Stimulated activated naive CD8-positive, alpha-beta T cell treated with anti-CD3 and anti-CD28 coated beads, Interleukin-15, amount 100 ng/mL, for 72 hours (primary cell): ENCODE measurements at places on chromosomes 6 and 20.

GRCh38 chr6:39907871-39908575, 26.2 kb downstream of the MOCS1 start:
- DNase-seq: no peak

GRCh38 chr6:133749427-133749826, 139.5 kb upstream of the TCF21 start:
- DNase-seq: no peak

GRCh38 chr6:44580901-44581300, 193.4 kb downstream of the CDC5L start:
- no peak for DNase-seq

- DNase-seq: no peak
Measured at GRCh38 chr20:10922941-10923340, 249.1 kb upstream of the JAG1 start.

DNA sequence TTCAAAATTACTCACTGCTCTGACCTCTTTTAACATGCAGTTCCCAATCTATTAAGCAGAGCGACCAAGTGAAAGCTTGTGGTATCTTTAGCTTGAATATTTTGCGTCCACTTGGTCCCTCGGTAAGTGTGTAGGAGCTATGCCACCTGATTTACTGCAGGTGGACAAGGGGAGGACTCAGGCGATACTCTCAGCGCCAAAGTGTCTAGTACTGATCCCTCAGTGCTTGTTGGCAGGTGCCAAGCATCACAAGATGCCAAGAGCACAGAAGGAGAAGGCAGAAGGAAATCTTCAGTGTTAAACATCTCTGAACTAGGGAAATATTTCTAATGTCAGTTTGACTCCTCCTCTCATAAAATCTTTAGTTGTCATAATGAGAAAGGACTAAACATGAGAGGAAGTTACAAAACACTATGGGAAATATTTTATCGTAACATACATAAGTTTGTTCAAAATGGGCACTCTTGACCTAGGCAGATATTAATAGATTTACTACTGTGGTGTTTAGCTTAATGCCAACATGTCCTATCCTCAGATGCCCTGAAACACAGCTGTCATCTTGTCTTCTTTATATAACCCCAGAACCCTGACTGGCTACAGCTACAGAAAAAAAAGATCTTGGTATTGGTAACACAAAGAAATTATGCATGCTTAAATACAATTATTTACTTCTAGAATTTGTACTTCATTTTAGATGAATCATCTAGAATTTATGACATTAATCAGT, 19.5 kb downstream of the NHLRC1 start:
- DNase-seq: no peak

GRCh38 chr6:167031082-167031709, 32.0 kb downstream of the CEP43 start:
- DNase-seq: no peak

DNA sequence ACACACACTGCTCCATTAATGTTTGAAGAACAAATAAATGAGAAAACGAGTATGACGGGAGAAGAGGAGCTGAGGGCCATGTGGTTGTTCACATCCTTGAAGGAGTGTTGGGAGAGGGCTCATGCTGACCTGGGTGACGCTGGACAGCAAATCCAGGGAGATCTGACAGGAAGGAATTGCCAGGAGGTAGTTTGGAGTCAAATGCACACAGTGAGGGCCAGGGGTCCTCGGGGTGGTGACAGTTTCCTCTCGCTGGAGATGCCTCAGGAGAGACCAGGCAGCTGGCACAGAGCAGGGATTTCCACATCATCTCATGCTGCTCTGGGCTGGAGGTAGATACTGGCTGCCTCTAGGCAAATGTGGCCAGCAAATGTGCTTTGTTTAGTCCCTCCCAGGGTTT, 2.0 kb upstream of the TMEM181 start:
- DNase-seq: no peak

DNA sequence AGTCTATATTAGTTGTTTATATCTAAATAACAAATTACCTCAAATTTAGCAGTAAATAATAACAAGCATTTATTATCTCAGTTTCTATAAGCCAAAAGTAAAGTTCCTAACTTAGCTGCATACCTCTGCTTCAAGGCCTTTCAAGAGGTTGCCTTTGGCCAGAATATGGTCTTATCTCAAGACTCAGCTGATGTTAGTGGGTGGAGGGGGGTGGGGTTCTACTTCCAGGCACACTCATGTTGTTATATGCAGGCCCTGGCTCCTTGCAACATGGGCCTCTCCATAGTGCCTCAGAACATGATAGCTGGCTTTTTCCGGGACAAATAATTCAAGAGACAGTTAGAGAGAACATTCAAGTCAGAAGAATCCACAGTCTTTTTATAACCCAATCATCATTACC, 266.0 kb downstream of the ADGRB3 start:
- DNase-seq: no peak

- no peak for DNase-seq
Measured at GRCh38 chr20:46089167-46089416, 670 bp downstream of the NCOA5 start.

- no peak for DNase-seq
Measured at GRCh38 chr6:106884576-106884975, 90.0 kb downstream of the CD24 start.

- no peak for DNase-seq
Measured at GRCh38 chr6:7996538-7997111, 67.6 kb downstream of the BLOC1S5 start.

DNA sequence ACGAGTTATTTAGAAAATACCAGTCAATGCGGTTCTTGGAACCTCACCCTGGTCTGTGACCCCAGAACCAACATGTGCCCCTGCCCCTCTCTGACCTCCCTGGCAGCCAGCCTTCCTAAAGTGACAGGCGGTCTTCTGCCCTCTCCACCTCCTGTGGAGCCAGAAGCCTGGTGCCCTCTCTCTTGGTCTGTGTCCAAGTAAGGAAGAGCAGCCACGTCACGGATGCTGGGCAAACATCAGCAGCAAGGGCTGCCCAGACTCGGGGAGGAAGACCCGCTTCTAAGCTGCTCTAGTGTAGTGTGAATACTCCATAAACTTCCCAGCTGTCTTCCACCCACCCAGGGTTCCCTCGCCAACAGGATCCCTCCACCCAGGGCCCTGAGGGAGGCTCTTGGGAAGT, 272.4 kb downstream of the BMP7 start:
- no peak for DNase-seq

GRCh38 chr20:669573-669972, 6.0 kb downstream of the SCRT2 start:
- no peak for DNase-seq

- no peak for DNase-seq
Measured at GRCh38 chr6:112770308-112770707, 423.2 kb downstream of the RFPL4B start.

GRCh38 chr6:15475872-15476271, 187.0 kb downstream of the DTNBP1 start:
- DNase-seq: no peak

DNA sequence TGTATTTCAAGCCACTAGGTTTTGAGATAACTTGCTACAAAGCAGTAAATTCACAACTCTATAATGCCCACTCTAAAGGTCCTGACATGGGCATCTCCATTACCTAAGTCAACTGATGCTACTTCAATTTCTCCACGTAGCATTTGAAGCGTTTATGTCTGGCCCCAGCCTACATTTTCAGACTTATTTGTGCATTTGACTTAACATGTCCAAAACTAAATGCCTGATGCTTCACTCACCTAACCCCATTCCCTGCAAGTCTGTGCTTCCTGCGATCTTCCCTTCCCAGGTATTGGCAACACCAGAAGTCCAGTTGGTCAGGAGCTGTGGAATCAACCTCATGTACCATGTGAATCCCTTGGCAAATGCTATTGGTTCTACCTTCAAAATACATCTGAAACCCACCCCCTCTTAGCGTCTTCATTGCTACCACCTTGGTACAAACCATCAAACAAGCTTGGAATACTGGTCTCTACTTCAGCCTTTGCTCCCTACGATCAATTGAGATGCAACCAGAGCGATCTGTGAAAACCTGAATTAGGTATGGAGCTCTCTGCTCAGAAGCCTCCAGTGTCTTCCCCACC, 12.8 kb upstream of the ZNFX1 start:
- no peak for DNase-seq
